SJCRH30 (cell line): ENCODE measurements at places on chromosomes 5 and 9.

DNA sequence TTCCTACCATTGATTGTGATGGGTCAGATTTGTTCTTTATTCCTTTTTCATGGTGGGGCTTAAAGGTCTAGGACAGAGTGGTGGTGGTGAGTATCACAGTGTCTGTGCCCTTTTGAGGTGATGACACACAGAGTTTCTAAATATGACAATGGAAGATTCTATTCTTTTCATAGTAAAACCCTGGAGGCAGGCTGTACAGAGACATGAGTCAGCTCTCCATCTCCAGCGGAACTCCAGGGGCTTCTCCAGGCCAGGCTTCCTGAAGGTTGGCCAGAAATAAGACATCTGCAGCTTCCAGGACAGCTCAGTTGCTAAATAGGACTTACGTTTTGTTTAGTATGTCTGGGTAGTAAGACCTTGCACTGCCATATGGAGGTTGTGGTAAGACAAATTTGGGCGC lies 229.5 kb downstream of the CD180 start:
- DNase-seq, result no peak
- no peaks in the 10 kb centered on the region for H3K4me1 ChIP-seq
- no peaks in the 10 kb centered on the region for H3K36me3 ChIP-seq
- no peak overlapping the region for H3K4me3 ChIP-seq

DNA sequence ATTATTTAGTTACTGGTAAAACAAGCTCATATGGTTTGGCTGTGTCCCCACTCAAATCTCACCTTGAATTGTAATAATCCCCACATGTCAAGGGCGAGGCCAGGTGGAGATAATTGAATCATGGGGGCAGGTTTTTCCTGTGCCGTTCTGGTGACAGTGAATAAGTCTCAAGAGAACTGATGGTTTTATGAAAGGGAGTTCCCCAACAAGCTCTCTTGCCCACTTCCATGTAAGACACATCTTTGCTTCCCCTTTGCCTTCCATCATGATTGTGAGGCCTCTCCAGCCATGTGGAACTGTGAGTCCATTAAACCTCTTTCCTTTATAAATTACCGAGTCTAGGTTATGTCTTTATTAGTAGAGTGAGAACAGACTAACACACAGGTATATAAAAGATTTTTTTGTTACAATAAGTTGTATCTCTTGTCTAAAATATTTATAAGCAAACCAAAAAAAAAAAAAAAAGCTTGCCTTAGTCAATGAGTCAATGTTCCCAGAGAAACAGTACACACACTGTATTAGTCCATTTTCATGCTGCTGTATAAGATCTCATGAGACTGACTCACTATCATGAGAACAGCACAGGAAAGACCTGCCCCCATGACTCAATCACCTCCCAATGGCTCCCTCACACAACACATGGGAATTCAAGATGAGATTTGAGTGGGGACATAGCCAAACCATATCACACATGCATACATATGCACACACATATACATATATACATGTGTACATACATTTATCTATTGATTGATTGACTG lies 138.3 kb downstream of the BASP1 start:
- no peak for DNase-seq
- no peaks in the 10 kb centered on the region for H3K4me1 ChIP-seq
- no peaks in the 10 kb centered on the region for H3K27me3 ChIP-seq
- no peak overlapping the region for H3K27ac ChIP-seq
- H3K36me3 ChIP-seq, result no peaks in the 10 kb centered on the region

DNA sequence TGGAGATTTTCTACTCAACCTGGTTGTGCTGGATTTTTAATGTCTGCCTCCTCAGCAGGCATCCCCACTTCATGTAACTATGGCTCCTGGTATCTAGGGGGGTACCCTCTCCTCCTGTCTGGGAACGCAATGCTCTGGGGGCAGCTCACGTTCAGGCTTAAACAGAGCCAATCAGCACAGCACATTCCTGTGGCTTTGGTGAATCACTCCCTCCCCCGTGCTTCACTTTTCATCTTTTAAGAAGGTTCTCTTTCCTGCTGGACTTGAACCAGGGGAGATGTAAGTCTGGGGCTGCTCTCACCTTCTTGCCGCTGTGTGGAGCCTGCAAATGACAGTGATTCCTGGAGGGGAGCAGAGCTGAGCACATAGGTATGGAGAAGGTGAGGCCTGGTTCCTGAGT lies 101.2 kb downstream of the MSX2 start:
- no peak overlapping the region for H3K27ac ChIP-seq
- DNase-seq, result no peak
- no peaks in the 10 kb centered on the region for H3K36me3 ChIP-seq
- no peaks in the 10 kb centered on the region for H3K27me3 ChIP-seq

GRCh38 chr9:16413509-16414016 lies 456.9 kb downstream of the BNC2 start:
- H3K36me3 ChIP-seq, result no peaks in the 10 kb centered on the region; the same call in 1 of the 2 replicates
- no peaks in the 10 kb centered on the region for H3K4me1 ChIP-seq
- H3K27ac ChIP-seq, result no peak overlapping the region

DNA sequence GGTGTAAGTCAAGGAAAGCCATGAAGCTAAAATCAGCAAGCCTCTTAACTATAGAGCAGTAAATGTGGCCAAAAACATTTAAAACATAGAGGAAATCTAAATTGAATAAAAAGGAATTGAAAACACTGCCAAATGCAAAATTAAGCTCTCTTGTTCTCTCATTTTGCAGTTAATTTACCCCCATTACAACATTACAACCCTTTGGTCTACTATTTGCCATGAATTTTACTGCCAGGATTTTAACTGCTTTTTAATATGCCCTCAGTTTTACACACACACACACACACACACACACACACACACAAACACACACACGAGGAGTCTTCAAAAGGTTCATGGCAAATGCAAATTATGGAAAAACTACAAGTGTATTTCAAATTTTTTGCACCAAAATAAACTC lies 91.4 kb upstream of the ACO1 start:
- no peak overlapping the region for H3K27ac ChIP-seq
- H3K4me3 ChIP-seq, result no peak overlapping the region
- no peak for DNase-seq
- H3K27me3 ChIP-seq, result no peaks in the 10 kb centered on the region
- H3K4me1 ChIP-seq, result peaks cover 7% of the 10 kb centered on the region; the same call in 1 of the 2 replicates

DNA sequence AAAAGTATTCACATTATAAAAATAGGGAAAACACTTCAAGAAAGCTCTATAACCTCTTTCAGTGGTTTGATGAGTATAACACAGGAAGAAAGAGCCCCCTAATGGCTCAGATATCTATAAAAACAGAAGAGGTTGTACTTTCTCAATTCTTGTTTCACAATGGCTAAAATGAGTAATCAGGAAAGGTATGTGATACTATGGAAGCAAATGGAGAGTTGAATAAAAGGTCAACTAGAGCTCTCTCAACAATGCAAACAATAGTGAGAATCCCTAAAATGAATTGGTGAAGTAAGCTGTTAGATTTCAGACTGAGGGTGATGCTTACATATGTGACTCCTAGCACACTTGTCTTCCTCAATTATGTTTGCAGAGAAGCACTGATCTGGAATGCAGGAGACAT lies 584.6 kb upstream of the CDH18 start:
- no peak overlapping the region for H3K4me3 ChIP-seq
- no peaks in the 10 kb centered on the region for H3K27me3 ChIP-seq
- DNase-seq, result peak; percentile 15
- no peaks in the 10 kb centered on the region for H3K36me3 ChIP-seq
- H3K4me1 ChIP-seq, result no peaks in the 10 kb centered on the region
- H3K27ac ChIP-seq, result no peak overlapping the region

GRCh38 chr5:89216606-89217005 lies 333.6 kb upstream of the MEF2C start:
- no peak overlapping the region for H3K4me3 ChIP-seq
- no peak for DNase-seq

DNA sequence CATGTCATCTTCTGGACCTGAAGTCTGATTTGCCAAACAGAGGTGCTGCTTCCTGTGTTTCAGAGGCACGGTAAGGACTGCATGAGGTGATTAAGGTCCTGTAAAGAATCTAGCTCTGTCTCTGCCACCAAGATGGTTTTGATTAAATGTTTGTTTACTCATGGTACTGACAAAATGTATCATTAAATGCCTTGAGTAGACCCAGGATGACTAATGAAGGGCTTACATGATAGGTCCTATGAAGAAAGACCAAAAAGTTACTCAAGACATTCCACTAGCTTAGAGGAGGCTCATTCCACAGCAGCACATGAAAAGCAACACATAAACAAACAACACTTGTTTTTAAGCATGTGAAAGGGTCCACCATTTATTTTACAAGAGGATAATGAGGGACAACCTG lies 100.9 kb downstream of the BOD1 start:
- H3K36me3 ChIP-seq, result no peaks in the 10 kb centered on the region
- no peaks in the 10 kb centered on the region for H3K27me3 ChIP-seq
- peaks cover 26% of the 10 kb centered on the region for H3K4me1 ChIP-seq
- H3K4me3 ChIP-seq, result no peak overlapping the region

DNA sequence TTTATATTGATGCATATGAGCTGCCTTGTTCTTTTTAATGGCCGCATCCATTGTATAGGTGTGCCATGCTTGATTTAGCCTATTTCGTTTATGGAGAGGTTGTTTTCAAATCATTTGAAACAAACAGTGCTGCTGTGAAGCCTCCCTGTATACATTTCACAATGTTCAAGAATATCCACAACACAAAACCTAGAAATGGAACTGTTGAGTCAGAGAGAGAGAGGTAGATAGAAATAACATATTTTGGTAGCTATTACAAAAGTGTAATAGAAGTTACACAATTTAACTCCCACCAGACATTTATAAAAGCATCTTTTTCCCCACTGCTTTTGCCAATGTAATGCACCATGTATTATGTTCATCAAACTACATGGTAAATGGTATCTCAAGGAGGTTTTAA lies 82.0 kb downstream of the FRMD3 start:
- no peaks in the 10 kb centered on the region for H3K36me3 ChIP-seq
- no peak overlapping the region for H3K27ac ChIP-seq
- DNase-seq, result no peak

DNA sequence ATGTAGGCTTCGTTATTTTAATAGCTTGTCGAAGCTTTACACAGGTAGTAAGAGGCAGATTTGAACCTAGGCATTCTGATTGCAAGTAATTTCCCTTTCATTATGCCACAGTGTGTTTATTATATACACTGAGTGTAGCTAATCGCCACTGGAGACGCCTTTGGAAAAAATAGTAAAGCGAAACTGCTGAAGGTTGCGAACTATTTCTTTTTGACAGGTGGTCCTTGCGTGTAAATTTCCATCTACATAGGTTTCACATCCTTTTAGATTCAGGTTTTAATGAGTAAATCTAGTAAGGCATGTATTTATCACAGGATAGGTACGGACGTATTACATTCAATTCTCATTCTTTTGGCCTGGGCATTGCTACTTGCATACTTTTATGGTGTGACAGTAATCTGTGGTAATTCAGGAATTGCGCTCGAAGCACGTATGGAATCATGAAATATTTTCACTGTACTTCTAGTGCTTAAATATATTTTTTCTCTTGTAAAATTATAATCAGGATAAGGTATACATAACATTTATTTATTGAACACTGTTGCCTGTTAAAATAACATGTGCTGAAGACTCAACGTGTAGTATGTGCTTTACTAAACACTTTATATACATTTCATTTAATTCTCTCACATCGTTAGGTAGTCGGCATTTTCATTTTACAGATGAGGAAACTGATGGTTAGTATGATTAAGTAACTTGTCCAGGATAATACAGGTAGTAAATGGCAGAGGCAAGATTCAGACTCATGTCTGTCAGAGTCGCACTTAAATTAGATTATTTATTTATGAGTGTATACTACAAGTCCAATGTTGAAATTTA lies 1.8 kb downstream of the MARCHF6 start:
- H3K27me3 ChIP-seq, result no peaks in the 10 kb centered on the region
- H3K36me3 ChIP-seq, result no peaks in the 10 kb centered on the region
- peak overlapping the region; percentile 91; the same call in 1 of the 2 replicates for H3K27ac ChIP-seq
- DNase-seq, result no peak

DNA sequence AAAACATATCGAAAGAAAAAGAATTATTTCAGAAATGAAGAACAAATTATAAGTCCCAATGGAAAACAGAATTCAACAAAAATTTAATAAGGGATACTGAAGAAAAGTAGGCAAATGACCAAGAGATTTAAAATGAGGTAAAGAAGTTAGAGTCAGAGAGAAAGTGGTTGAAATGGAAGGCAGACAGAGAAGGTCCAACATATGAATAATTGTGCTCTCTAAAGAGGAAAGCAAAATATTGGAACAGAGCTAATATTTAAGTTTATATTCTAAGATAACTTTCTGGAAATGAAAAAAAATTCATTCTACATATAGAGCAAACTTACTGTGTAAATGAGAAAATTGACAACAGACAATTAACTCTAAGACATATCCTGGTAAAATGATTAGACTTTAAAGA lies 94.1 kb downstream of the PTCH1 start:
- peaks cover 7% of the 10 kb centered on the region; the same call in 1 of the 2 replicates for H3K4me1 ChIP-seq
- H3K36me3 ChIP-seq, result 0 out of 2 replicates have a peak, but pooled peaks cover 2% of the 10 kb centered on the region
- no peak overlapping the region for H3K27ac ChIP-seq
- no peak for DNase-seq

- no peaks in the 10 kb centered on the region for H3K27me3 ChIP-seq
- H3K36me3 ChIP-seq, result no peaks in the 10 kb centered on the region
- DNase-seq, result no peak
Measured at GRCh38 chr5:181163487-181164075, 16.2 kb downstream of the OR2V2 start.

- no peaks in the 10 kb centered on the region; the same call in 1 of the 2 replicates for H3K36me3 ChIP-seq
- no peak overlapping the region for H3K27ac ChIP-seq
- no peak for DNase-seq
- H3K27me3 ChIP-seq, result no peaks in the 10 kb centered on the region
- H3K4me1 ChIP-seq, result no peaks in the 10 kb centered on the region; the same call in 1 of the 2 replicates
- H3K4me3 ChIP-seq, result no peak overlapping the region
Measured at GRCh38 chr5:113118765-113119164, 142.2 kb downstream of the DCP2 start.

DNA sequence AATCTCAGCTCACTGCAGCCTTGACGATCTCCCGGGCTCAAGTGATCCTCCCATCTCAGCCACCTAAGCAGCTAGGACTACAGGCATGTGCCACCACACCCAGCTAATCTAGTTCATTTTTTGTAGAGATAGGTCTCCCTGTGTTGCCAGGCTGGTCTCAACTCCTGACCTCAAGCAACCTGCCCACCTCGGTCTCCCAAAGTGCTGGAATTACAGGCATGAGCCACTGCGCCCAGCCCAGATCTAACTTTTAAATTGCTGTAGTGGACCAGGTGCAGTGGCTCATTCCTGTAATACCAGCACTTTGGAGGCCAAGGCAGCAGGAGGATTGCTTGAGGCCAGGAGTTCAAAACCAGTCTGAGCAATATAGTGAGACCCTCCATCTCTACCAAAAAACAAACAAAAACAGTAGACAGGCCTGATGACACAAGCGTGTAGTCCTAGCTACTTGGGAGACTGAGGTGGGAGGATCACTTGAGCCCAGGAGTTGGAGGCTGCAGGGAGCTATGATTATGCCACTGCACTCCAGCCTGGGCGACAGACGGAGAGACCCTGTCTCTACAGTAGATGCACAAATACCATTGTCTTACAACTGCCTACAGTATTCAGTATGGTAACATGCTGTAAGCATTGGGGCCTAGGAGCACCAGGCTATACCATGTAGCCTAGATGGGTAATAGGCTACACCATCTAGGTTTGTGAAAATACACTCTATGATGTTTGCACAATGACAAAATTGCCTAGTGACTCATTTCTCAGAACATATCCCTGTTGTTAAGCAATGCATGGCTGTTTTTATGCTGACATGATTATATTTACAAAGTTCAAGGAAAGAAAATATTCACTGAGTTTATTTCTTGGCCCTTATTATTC lies 1.5 kb upstream of the SIT1 start:
- no peak for DNase-seq
- H3K4me3 ChIP-seq, result no peak overlapping the region
- no peaks in the 10 kb centered on the region for H3K36me3 ChIP-seq
- no peak overlapping the region for H3K27ac ChIP-seq
- H3K27me3 ChIP-seq, result no peaks in the 10 kb centered on the region
- no peaks in the 10 kb centered on the region for H3K4me1 ChIP-seq

GRCh38 chr5:50593681-50594080 lies 72.8 kb upstream of the PARP8 start:
- no peak overlapping the region for H3K27ac ChIP-seq
- H3K4me1 ChIP-seq, result no peaks in the 10 kb centered on the region
- no peak for DNase-seq
- H3K4me3 ChIP-seq, result no peak overlapping the region
